ENCODE measurements at places on chromosomes 1 and 21. TPM values are rescaled to one million over a fixed set of nuclear protein-coding genes. Genes with fewer than 3 reads are reported as not detected.
A peak's percentile ranks its signal among the peaks of the same experiment; 100 is the strongest.

DNA sequence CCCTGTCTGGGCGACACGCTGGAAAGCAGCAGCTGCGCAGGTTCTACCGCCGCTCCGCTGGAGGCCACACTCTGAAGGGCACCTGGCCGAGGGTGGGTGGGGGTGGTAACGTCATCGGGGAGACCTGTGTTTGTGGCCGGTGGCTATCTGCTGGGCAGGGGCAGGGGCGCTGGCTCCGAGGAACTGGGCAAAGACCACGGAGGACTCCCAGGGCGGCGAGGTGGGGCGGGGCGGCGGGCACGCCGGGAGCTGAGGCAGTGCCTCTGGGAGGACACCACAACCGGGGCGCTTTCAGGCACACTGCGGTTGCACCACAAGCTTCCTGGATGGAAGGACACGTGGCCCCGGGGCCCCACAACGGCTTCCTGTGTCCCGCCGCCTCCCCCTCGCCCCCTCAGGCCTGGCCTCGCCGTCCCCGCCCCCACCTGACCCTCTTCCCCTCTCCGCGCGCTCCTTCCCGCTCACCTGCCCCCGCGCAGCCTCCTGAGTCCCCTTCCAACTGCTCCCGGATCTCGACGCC, 3.3 kb upstream of the DENND2D start:
- peaks cover 75% of the 10 kb centered on the region for H3K4me1 ChIP-seq
- H3K36me3 ChIP-seq: peaks cover 19% of the 10 kb centered on the region
- H3K4me3 ChIP-seq: peak overlapping the region; percentile 71
- peak; percentile 90 for DNase-seq
- H3K27ac ChIP-seq: peak overlapping the region; percentile 88

- H3K27ac ChIP-seq: no peak within 1 kb of the TSS
- no peaks in the 10 kb centered on the region for H3K27me3 ChIP-seq
- no peaks in the 10 kb centered on the region for H3K36me3 ChIP-seq
- DNase-seq: peak; percentile 78
These were observed at the start of gene RPS6KA1 for GRCh38 chr1:26529655-26530409. Gene RPS6KA1 (plus strand): TSS chr1:26529761. CDS start chr1:26529921, 160 bp downstream.

DNA sequence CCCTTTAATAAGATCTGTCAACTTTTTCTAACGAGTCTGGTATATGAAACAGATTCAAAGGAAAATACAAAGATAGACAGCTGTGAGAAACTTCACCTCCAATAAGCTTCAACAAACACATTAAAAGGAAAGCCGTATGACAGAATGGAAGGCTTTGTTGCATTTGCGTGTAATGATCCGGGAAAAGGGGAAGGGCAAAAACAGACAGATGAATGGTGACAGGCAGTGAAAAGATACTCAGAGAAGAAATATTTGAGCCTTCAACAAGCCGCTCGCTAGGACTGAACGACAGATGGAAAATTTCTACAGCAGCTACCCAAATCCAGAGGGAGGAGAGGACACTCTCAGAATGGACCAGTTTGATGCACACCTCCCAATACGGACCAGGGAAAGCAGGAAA, 14.9 kb downstream of the COPA start:
- DNase-seq: no peak
- peaks cover 1% of the 10 kb centered on the region for H3K36me3 ChIP-seq
- H3K27me3 ChIP-seq: no peaks in the 10 kb centered on the region
- H3K4me3 ChIP-seq: no peak overlapping the region
- H3K27ac ChIP-seq: no peak overlapping the region

GRCh38 chr1:24020025-24020424, 39.9 kb upstream of the SRSF10 start:
- H3K27me3 ChIP-seq: peaks cover 2% of the 10 kb centered on the region
- no peaks in the 10 kb centered on the region for H3K4me1 ChIP-seq
- no peak overlapping the region for H3K27ac ChIP-seq
- no peak overlapping the region for H3K4me3 ChIP-seq
- DNase-seq: no peak

DNA sequence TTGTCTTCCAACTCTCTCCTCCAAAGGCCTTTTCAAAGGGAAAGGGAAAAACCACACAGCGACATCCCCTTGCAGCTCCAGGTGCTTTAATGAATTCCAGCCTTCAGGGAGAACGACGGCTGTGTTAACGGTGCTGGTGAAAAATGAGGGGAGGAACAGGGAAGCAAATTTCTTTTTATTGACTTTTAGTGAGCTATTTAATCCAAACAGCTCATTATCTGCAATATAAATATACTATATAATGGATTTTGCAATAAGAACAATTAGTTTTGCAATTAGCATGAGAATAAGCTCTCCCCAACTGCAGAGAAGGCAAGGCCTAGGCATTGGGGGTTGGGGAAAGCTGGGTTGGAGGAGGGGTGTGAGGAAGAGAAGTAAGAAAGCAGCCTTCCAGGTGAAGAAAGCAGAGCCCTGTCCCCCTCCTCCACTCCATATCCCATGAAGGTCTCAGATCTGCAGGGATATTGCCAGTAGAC, 159.0 kb upstream of the ZC3H12A start:
- peaks cover 17% of the 10 kb centered on the region for H3K27me3 ChIP-seq
- H3K4me1 ChIP-seq: peaks cover 15% of the 10 kb centered on the region
- no peak for DNase-seq
- H3K27ac ChIP-seq: no peak overlapping the region
- no peak overlapping the region for H3K4me3 ChIP-seq

- no peaks in the 10 kb centered on the region for H3K36me3 ChIP-seq
- DNase-seq: no peak
- peaks cover 4% of the 10 kb centered on the region for H3K27me3 ChIP-seq
These were observed 10.9 kb upstream of the GALNT2 start for GRCh38 chr1:230056098-230056497.

DNA sequence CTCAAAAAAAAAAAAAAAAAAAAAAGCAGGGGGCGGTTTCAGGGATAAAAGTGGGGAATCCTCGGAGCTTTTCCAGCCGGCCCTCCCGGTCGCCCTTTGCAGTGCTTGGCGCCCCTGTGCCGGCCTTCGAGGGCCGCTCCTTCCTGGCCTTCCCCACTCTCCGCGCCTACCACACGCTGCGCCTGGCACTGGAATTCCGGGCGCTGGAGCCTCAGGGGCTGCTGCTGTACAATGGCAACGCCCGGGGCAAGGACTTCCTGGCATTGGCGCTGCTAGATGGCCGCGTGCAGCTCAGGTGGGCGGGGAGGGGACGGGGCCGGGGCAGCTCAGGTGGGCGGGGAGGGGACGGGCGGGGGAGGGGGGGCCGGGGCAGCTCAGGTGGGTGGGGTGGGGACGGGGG, 25.3 kb downstream of the RNF223 start:
- no peaks in the 10 kb centered on the region for H3K27me3 ChIP-seq
- no peak for DNase-seq
- H3K36me3 ChIP-seq: no peaks in the 10 kb centered on the region
- no peaks in the 10 kb centered on the region for H3K4me1 ChIP-seq

GRCh38 chr1:202798792-202799331, 9.4 kb downstream of the KDM5B start:
- no peak for DNase-seq
- H3K4me1 ChIP-seq: peaks cover 29% of the 10 kb centered on the region
- no peak overlapping the region for H3K4me3 ChIP-seq
- no peak overlapping the region for H3K27ac ChIP-seq
- H3K27me3 ChIP-seq: no peaks in the 10 kb centered on the region

The ABCG1 gene
- polyA plus RNA-seq: 8.7 TPM

GRCh38 chr1:209505044-209505443, 78.5 kb upstream of the CAMK1G start:
- H3K27ac ChIP-seq: no peak overlapping the region
- no peaks in the 10 kb centered on the region for H3K36me3 ChIP-seq
- H3K4me3 ChIP-seq: no peak overlapping the region
- DNase-seq: no peak
- H3K4me1 ChIP-seq: no peaks in the 10 kb centered on the region

DNA sequence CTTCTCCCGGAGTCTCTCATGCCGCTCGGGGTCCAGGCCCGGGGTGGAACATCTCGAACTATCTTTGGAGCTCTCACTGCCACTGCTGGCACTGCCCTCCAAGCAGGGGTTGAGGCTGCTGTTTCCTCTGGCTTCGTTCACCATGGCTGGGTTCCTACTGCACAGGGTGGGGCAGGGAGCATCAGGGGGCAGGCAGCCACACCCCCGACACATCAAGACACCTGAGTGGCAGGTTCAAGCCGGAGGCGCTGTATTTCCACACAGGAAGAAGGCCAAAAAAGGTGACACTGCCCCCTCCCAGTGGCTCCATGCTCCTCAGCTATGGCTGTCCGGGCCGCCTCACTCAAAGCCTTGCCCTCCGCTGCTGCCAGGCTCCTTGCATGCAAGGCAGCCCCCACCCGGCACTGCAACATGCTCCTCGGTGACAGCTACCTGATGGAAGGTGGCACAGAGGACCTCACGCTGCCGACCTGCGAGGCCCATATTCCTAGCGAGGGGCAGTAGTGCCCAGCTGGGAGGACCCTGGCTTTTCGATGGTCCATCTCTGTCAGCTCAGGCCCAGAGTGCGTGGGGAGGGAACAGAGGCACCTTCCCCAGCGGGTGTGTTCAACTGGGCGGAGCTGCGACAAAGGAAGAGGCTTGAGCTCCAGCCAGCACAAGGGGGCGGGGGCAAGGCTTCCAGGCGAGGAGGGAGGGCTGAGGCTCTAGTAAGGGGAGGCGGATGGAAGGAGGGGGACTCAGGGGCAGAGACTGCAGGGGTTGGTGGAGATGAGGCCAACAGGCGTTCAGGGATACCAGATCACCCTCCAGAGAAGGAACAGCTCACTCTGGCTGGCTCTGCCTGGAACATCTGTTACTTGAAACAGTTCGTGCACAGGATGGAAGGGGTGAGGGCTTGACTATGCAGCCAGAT, 2.5 kb downstream of the MTHFR start:
- peak overlapping the region; percentile 73 for H3K4me3 ChIP-seq
- H3K27ac ChIP-seq: peak overlapping the region; percentile 79
- peak; percentile 81 for DNase-seq
- H3K4me1 ChIP-seq: peaks cover 58% of the 10 kb centered on the region
- H3K36me3 ChIP-seq: no peaks in the 10 kb centered on the region

- no peaks in the 10 kb centered on the region for H3K27me3 ChIP-seq
- H3K4me1 ChIP-seq: no peaks in the 10 kb centered on the region
- no peak for DNase-seq
- peaks cover 4% of the 10 kb centered on the region for H3K36me3 ChIP-seq
- no peak overlapping the region for H3K4me3 ChIP-seq
- H3K27ac ChIP-seq: no peak overlapping the region
These were observed 25.5 kb downstream of the ODF2L start for GRCh38 chr1:86370601-86371022.

The LRRC53 gene
- polyA plus RNA-seq: not detected

- H3K27me3 ChIP-seq: no peaks in the 10 kb centered on the region
- peak overlapping the region; percentile 80 for H3K27ac ChIP-seq
- peaks cover 28% of the 10 kb centered on the region for H3K4me1 ChIP-seq
- DNase-seq: no peak
- H3K36me3 ChIP-seq: no peaks in the 10 kb centered on the region
These were observed 790 bp downstream of the TESK2 start for GRCh38 chr1:45490121-45490625.

- peaks cover 2% of the 10 kb centered on the region for H3K4me1 ChIP-seq
- DNase-seq: no peak
- no peaks in the 10 kb centered on the region for H3K27me3 ChIP-seq
- H3K27ac ChIP-seq: no peak overlapping the region
- H3K4me3 ChIP-seq: no peak overlapping the region
These were observed 169.3 kb downstream of the ZBTB18 start for GRCh38 chr1:244220410-244220809.

The AADACL3 gene
- not detected for polyA plus RNA-seq

The OR6K2 gene
- not detected for polyA plus RNA-seq

The OR2M3 gene
- not detected for polyA plus RNA-seq

All from B cell (primary cell).